Immature natural killer cell (primary cell): ENCODE measurements at places on chromosomes 6 and 20.

- DNase-seq: no peak
Measured at GRCh38 chr20:15071085-15071808, 733.8 kb upstream of the FLRT3 start.

GRCh38 chr20:50587291-50587961 is 77.2 kb downstream of the PTPN1 start:
- DNase-seq: no peak

DNA sequence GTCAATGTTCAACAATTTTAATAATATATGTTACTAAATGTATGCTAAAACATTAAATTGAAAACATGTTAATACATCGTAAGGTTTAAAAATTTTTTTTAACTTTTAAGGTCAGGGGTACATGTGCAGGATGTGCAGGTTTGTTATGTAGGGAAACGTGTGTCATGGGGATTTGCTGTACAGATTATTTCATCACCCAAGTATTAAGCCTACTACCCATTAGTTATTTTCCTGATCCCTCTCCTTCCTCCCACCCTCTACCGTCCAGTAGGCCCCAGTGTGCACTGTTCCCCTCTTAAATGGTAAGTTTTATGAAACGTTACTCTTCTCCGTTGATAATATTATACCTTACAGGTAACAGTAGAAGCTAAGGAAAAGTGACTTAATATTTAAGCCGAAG is 15.8 kb downstream of the PDE7B start:
- DNase-seq: no peak

DNA sequence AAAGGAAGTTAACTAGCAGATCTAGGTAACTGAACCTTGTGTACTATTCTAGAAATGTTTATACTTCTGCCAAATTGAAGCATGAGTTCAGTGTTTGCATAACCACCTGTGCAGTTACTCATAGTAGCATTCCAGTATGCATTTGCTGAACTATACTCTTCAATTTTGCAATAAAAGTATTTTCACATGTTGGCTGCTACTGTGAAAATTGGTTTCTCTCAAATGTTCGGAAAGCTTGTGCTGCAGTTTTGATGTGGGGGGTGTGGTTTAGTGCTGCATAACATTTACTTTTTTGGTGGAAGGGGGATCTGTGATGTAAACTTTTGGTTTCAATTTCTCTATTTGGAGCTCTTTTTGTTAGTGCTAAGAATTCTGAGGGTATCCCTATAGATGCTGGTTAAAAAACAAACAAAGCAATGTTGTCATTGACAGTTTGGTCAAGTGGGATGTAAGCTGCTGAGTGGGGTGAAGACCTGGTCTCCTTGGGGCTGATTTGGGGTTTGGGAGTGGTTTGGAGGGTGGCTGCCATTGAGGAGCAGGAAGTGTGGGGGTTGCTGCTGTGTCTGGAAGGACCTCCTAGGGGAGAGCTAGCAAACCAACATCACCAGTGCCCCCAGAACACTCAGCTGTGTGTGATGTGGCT is 87.8 kb downstream of the CARMIL1 start:
- peak; percentile 53 for DNase-seq

DNA sequence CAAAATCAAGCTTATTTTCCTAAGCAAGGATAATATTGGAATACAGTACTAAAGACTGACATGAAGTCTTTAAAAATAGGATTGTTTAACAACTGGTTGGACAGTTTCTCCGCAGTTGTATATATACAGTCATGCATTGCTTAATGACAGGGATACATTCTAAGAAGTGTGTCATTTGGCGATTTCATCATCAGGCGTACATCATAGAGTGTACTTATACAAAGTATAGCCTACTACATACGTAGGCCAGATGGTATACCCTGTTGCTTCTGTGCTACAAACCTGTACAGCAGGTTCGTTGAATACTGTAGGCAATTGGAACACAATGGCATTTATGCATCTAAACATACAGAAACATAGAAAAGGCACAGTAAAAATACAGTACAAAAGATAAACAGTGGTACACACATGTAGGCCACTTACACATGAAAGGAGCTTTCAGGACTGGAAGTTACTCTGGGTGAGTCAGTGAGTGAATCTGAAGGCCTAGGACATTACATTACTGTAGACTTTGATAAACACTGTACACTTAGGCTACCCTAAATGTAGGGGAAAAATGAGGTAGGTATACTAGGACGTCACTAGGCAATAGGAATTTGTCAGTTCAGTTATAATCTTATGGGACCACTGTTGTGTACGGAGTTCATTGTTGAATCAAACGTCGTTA is 20.1 kb downstream of the HECA start:
- DNase-seq: no peak

DNA sequence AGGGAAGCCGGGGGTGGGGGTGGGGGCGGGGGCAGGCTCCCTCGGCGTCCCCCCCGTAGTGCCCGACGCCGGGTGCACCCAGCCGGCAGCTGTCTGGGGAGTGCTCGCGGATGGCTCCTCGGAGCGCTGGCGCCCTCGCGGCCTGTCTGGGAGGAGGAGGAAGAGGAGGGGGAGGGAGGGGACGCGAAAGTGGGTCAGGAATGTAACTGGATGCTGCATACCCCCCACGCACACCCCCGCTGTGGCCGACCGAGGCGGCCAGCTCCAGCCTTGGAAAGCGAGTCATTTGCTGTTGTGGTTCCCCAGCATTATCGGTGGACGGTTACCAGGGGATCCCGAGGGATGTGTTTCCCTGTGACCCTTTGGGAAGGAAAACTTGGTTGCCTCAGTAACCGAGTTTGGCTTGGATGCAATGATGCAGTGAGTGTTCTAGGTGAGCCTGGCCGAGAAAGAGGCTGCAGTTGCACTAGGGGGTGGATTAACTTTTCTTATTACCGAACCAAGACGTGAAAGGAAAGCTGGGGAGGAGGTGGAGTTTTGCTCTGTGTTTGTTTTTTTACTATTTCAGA is 55.2 kb upstream of the RREB1 start:
- DNase-seq: no peak

GRCh38 chr20:38157635-38158495 is 7.2 kb downstream of the TGM2 start:
- DNase-seq: no peak
